ENCODE measurements at places on chromosomes 4 and X.

- no peak for DNase-seq
These were observed 635.4 kb downstream of the SPRY1 start for GRCh38 chr4:124032035-124032434.

DNA sequence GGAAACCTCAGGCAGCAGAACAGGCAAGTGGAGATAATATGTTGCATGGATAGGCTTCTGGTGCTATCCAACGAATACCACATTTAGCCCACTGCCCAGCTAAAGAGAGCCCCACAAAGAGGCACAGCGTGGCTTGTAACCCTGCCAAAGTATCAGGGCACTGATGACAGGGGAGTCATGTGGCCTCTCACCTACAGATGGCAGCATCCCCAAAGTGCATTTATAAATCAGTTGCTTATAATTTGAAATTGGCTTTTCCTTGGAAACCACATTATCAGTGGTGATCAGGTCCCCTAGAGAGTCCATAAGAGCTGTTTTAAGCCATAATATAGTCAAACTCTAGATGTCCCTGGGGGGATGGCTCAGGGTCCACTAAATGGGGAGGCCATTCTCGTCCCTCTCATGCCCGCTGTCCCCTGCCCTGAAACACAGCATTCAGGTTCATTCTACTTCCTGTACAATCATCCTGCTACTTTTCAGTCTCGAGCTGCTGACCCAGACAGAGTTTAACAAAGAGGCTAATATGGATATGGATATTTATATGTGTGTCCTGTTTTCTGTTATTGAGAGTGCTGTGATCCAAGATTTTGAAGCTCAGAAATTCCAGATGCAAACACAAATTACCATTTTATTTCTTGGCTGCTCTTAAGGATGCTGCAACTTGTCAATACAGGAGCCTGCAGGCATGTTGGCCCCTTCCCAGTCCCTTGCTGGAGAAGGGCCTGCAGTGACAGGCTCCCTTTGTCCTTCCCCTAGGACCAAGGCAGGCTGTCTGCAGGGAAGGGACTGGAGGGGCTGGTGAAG lies 28.5 kb downstream of the SRPX start:
- no peak for DNase-seq

GRCh38 chr4:118743867-118744266 lies 58.7 kb downstream of the METTL14 start:
- DNase-seq: no peak

- DNase-seq: no peak
These were observed 572.5 kb upstream of the AADAT start for GRCh38 chr4:170662250-170662649.

- DNase-seq: peak; percentile 45
These were observed at the start of gene GDI1 for GRCh38 chrX:154436983-154437752. Gene GDI1, plus strand, starts transcription at chrX:154437154. Its CDS starts 101 bp downstream, at chrX:154437255.

DNA sequence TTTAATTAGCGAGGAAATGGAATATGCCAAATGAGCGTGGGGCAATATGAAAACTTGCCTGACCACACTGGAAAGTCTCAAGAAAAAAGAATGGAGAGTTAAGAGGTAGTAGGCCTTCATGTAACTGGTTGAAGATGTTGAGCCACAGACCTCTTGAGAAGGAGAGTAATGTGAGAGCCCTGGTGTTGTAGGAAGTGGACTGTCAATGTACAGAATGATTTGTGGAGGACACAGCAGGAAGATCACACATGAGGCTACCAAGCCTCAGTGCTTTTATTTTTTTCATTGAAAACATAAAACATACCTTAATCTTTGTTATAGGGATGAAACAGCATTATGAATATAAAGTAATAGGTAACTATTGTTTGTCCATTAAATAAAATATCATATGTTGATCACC lies 331.6 kb downstream of the UNC5C start:
- DNase-seq: no peak

DNA sequence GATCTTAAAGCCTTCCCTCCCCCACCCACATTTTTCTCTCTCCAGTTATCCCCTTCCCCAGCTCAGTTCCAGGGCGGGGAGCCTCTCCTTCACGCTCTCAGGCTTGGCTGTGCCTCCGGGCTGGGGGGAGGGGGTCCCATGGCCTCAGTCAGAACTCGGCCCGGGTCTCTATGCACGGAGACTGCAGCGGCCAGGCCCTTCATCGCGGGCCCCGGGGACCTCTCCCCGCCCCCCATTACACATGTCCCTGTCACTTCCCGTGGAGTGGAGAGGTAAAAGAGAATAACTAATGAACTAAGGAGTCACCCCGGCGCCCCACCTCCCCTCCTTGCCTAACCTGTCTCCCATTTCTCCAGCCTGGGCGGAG lies 838 bp upstream of the PRICKLE3 start:
- DNase-seq: no peak

DNA sequence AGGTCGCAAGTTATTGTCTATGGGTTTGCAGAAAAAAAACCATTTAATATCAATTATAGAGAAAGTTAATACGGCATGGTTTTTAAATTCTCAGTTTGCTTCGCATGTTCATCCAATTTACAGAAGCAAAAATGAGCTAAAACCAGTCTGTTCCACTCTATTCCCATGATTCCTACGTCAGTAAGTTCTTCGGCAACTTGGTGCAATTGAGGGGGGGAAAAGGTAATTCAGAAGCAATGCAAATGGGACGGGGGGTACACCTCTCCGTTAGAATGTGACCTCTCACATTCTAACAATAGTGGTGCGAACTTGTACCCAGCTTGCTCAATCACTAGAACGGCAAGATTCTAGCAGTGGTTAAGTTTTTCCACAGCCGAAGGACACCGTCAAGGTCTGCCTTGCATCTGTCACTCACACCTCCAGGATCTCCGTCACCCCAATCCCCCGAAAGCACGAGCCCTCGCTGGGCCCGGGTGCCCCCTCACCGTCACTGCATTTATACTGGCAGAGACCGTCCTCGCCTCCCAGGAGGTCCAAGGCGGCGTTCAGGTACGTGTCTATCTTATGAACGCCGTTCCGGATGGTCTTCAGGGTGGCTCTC lies 653 bp downstream of the PLA2G12A start:
- no peak for DNase-seq

- DNase-seq: no peak
These were observed 34.7 kb downstream of the P2RY8 start for GRCh38 chrX:1502241-1502640.

DNA sequence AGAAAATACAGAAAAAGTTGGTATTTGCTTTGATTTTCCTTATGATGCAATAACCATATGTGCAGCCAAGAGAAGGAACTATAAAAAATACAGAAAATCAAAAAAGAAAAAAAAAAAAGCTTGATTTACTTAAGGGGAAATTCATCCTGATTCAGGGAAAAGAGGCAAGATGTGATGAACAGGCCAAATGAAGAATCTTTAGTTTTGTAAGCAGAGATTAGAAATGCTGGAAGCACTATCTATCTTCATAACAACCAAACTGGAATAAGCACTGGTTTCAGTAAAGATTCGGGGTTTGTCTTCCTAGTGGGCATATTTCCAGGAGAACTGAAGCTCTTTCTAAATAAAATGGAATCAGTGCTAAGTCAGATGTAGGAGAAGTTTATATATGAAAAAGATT lies 82.9 kb upstream of the KCNIP4 start:
- no peak for DNase-seq

DNA sequence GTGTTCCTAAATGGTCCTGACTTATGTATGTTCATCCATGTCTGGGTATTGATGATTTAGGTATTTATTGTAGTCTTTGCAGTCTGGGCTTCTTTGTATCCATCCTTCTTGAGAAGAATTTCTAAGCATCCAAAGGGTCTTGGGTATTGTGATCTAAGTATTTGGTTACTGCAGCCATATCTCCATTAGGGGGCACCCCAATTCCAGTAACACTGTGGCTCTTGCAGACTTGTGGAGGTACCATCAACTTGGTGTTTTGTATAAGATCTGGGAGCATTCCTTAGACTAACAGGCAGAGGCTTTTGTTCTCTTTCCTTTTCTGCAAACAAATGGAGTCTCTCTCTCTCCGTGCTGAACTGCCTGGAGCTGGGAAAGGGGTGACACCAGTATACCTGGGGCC lies 113.7 kb upstream of the NEXMIF start:
- DNase-seq: no peak

Measured in neural crest cell (in vitro differentiated cells).